ENCODE measurements at places on chromosomes 3 and 15.

GRCh38 chr3:188055388-188055787, 98.6 kb upstream of the LPP start:
- no peak for DNase-seq

- no peak for DNase-seq
Observed at GRCh38 chr3:174583396-174583795, 275.7 kb upstream of the NAALADL2 start.

DNA sequence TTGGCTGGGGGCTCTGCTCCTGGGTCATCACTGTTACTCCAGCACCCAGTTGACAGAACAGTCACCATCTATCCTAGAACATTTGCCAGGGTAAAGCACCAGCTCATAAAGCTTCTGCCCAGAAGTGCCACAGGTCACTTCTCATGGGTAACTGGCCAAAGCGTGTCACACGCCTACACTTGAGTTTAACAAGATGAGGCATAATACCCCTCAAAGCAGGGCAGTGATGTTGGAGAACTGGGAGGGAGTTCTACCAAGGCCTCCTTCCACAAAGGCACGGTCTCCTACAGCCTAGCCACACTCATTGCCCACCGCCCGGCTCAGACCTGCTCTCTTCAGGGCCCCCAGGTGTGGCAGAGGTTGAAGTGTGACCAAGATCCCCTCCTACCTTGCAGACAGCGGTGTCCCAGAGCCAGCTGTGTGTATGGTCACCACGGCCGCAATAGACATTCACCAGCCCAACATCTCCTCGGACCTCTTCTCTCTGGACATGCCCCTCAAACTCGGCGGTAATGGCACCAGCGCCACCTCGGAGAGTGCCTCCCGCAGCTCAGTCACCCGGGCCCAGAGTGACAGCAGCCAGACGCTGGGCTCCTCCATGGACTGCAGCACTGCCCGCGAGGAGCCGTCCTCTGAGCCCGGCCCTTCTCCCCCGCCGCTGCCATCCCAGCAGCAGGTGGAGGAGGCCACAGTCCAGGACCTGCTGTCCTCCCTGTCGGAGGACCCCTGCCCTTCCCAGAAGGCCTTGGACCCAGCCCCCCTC, 107.7 kb downstream of the ETFA start:
- no peak for DNase-seq

DNA sequence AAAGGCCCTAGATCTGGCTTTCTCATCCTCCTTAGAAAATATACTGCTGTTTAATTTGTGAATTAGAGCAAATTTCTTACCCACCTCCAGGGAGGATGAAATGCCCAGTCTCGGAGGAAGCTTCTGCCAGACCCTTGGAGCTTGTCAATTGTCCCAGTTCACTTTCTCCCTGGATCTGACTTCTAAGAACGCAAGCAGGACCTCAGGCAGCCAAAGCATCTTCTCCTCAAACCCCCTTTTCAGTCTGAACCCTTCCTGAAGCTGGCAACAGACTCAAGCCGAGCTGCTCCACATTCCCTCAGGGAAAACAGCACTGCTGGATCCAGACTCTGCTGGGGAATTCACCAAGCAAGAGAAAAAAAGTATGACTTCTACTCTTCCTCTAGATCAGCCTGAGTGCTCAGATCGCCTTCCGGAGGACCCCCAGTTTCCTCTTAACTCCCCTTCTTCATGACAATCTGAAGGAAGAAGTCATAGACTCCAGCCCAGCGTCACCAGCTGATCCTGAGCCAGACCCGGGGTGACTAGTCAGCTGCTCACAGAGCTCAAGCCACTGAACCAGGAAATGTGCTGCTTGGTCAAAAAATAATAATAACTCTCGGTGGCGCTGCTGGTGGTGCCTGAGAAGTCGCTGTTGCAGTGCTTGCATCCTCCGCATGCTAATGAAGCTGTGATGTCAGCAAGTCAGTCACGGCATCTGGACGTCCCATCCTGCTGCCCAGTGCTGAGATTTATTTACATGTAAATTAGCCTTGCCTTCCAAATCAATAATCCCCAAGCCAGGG, at the start of gene PRICKLE2:
TSS of gene PRICKLE2 (minus strand) at position 641 of the 785 bp plus-strand sequence. CDS start 26,539 bp downstream, outside the sequence.
- DNase-seq: no peak

- DNase-seq: no peak
Observed at GRCh38 chr3:153319705-153320554, 157.9 kb downstream of the RAP2B start.

DNA sequence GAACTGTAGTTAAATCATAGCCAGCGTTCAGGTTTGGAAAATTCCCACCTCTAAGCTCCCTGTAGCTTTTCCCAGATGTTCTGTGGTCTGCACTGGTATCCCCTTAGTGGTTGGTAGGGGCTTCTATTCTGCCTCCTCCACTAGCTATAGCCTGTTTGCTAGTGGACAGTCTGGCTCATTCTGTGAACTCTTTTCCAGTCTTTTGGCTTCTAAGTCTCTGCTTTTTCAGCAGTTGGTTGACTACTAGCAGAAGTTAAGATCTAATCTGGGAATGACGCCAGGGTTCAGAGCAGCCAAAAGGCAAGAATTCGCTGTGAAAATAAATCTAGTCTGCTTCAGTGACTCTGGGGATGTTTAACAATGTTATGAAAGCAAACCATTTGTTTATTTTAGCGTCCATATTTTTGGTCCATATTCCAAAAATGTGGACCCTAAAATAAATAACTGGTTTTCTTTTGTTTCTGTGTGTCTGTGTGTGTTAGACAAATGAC, 73.7 kb upstream of the WDR72 start:
- no peak for DNase-seq

All from CD4-positive, CD25-positive, alpha-beta regulatory T cell (primary cell).